ENCODE measurements at places on chromosomes 13 and 19.

- no peak for DNase-seq
Observed at GRCh38 chr13:58048670-58049069, 417.1 kb downstream of the PCDH17 start.

DNA sequence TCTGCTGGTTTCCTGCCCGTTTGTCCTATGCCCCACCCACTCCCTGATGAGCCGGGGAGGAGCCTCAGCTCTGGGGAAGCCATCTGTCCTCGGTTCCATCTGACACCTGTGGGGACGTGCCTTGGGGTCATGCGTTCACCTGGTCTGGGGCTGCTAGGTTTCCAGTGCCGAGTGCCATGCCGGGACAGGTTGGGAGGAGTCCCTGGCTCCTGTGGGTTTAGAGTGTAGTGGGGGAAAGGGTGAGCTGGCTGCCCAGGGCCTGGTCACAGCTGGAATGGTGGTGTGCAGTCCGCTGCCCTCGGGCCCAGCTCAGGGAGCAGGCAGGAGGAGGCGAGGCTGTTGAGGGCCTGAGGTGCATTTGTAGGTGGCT is 2.5 kb downstream of the KDM4B start:
- no peak for DNase-seq

GRCh38 chr13:112809332-112810315 is 119.8 kb downstream of the ATP11A start:
- no peak for DNase-seq

GRCh38 chr19:58227964-58228584 is 640 bp upstream of the ZNF544 start:
- DNase-seq = no peak

- DNase-seq = no peak
Observed at GRCh38 chr13:113813749-113814434, 50.0 kb downstream of the GAS6 start.

DNA sequence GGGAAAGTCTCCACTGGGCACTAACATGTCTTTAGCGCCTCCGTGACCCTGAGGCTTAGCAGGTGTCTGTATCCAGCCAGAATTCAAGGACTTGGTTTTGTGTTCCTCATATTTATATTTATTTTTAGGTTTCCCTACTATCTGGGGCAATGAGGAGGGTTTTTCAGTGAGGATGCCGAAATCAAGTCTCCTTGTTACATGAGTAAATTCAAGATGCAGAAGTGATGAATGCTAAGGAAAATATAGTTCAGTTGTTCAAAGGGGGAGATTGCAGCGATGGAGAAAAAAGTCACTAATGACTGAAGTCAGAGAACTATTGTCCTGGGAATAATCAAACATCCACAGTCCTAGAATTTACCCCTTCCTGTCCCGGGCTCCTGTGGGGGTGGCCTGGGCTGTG is 791 bp upstream of the ADGRE2 start:
- no peak for DNase-seq

DNA sequence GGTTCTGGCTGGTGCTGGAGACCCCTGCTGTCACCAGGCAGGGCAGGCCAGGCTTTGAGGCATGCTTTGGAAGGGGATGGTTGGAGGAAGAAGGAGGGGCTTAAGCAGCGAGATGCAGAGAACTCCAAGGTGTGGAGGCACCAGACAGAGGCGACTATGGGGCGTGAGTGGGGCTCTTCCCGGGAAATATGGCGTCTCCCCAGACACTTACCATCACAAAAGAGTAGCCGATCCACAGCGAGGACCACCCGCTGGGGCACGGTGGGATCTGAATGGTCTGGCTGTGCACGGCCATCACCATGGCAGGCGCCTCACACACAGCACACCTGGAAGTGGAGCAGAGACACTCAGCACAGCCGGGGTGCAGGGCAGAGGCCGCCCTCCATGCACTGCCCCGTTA is 151.9 kb downstream of the COL4A1 start:
- no peak for DNase-seq

DNA sequence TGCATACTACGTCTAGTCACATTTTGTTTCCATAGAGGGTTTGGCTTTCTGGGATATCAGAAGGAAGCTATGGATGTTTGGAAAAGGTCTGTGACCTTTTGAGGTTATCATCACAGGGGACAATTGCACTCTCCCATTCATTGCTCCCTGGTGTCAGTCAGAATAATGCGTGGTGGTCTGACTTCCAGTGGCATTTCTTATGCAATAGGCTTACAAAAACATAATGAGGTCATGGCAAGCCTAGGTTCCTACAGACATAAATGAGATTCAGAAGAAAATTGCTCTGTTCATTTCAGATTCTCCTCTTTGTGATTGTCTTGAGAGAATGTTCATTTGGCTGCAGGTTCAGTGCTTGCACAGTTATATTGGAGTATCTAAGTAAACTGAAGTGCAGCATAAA is 54.6 kb downstream of the ARHGAP35 start:
- DNase-seq = no peak

DNA sequence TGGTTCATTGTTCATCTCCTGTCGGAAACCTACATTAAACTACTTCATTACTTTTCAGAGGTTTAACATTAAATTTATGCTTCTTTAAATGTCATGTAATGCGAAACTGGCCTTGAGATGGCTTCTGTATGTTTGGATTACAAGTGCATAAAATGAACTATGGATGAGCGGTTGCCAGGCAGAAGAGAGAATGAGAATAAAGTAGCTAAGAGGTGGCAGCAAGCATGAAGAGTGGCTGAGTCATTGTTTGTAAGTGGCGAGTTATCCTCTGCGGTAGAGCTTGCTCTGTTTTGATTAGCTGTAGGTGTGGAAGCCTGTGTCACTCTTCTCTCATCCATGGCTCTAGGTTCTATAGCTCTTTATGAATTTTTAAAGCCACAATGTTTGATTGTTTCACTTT is 1139.6 kb upstream of the PCDH9 start:
- no peak for DNase-seq

GRCh38 chr19:3336351-3336679 is 30.1 kb upstream of the NFIC start:
- DNase-seq = no peak

DNA sequence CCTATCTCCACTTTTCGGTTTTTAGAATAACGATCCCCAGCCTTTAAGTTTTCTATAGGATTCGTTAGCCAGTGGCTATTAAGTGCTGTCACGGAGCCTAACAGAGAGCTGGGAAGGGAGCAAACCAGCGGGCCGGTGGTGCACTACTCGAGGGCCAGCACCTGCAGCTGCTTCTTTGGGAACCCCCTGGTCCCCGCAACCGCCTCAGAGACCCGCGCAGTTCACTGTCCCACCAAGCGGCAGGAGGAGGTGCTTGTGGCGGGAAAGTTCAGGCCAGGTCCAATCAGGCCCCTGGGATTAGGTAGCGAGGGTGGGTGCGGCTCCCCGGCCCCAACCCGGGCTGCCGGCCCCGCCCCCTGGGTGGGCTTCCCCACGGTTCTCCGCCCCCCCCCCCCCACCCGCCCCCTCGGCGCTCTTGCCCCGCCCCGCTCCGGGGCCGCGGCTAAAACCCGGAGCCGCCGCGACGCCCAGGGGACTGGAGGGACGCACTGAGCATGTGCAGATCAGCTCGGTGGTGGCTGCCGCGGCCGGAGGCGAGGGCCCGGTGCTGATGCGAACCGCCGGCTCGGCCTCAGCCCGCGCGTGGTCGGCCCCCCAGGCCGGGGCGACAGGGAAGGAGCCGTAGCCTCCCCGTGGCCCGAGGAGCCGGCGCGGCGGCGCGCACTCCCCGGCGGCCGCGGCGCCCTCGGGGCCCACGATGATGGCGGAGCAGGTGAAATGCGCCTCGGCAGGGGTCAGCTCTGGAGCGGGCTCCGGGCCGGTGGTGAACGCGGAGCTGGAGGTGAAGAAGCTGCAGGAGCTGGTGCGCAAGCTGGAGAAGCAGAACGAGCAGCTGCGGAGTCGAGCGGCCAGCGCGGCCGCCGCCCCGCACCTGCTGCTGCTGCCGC is at the start of gene SLAIN1:
TSS of gene SLAIN1 (plus strand) at position 471 of the 887 bp plus-strand sequence. CDS start at position 698, 227 bp downstream.
- DNase-seq = no peak

GRCh38 chr19:44719262-44719701 is 20.3 kb downstream of the CEACAM16 start:
- DNase-seq = no peak

DNA sequence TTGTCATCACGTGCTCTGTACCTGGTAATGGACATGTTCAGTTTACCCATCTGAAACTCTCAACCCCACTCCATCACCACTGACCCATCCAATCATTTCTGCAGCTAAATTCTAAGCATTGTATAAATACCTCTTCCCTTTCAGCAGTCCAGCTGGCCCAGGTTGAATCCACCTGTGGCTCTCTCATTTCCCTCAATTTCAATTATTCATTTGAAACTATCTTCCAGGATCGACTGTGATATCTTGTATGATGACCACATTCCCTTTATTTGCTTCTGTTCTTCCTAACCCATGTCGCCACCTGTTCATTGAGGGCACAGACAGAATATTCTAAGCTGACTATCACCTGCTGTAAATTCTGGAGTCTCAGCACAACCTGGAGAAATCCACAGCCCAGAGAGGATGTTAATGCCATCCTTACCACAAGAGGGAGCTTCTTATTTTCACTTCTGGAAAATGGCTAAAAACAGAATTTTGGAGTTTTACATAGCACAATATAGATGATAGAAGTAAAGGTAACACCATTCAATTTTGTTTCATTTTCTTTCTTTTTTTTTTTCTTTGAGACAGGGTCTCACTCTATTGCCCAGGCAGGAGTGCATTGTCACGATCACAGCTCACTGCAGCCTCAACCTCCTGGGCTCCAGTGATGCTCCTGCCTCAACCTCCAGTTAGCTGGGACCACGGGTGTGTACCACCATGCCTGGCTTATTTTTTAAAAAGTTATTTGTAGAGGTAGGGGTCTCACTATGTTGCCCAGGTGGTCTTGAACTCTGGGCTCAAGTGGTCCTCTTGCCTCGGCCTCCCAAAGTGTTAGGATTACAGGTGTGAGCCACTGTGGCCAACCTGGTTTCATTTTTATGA is 38.6 kb downstream of the ZNF823 start:
- DNase-seq = no peak

- no peak for DNase-seq
Observed at GRCh38 chr13:109141706-109142105, 512.3 kb downstream of the MYO16 start.

DNA sequence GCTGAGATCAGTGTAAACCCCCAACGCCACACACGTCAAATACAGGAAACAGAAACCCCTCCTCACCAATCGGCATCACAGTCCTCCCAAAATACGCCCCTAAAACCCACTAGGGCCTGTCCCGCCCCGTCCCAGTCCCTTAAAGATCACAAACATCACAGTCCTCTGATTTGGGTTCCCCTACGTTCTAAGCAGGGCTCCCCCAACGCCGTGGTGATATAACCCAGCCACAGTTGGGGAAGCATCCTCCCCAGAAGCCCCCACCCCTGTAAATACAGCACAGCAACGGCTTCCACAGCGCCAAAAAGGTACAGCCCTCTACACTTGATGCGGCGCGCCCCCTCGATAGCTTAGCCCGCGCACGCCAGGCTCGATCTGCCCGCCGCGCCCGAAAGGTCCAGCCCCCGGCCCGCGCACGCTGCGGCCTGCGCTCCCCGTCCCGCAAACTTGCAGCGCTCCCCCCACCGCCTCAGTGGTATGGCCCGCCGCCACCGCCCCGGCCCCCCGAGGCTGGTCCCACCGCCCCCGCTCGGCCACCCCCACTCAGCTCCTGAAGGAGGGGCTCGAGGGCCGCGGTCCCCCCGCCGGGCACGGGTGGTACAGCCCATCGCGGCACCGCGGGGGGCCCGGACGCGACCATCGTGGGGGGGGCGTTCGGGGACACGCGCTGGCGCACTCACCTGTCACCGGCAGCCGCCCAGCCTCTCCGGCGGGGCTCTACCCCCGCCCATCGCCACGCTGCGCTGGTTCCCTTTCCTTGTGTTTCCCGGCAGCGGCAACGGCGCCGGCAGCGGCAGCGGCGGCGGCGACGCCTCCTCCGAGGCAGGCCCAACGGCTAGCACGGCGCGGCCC is at the start of gene AKT2:
TSS of gene AKT2 (minus strand) at position 845 of the 852 bp plus-strand sequence. CDS start 20,078 bp downstream, outside the sequence.
- DNase-seq = no peak

- no peak for DNase-seq
Observed at GRCh38 chr13:23988546-23989122, 91.3 kb upstream of the C1QTNF9B start.

DNA sequence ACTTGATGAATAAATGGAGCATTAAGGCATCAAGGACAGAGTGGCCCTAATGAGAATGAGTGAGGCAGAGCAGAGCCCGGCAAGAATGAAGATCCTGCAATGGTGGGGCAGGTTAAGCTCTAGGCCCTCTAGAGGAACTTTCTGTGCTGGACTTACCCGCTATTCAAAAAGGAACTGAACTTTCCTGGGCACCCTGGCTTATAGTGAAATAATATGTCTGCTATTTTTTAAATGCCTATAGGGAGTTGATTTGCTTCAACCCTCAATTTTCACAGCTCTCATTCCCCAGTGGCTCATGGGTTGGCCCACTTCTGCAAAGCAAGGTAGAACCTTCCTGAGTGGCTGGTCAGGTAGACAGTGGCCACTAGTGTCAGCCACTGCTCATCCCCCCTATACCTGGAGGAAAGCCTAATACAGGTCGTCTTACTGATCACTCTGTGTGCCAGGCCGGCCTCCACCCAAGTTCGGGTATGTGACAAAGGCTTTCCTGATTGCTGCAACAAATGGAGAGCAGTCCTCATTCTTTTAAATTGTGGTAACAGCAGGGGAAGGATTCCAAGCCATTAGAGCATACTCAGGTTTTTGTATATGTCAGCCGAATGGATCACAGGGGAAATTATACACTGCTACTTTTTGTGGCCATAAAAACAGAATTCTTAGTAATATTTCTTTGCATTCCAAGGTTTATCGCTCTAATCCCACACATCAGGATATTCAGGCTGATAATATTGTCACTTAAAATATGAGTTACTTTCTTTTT is 103.0 kb downstream of the KL start:
- DNase-seq = no peak

- no peak for DNase-seq
Observed at GRCh38 chr13:80151016-80151415, 189.9 kb downstream of the SPRY2 start.

DNA sequence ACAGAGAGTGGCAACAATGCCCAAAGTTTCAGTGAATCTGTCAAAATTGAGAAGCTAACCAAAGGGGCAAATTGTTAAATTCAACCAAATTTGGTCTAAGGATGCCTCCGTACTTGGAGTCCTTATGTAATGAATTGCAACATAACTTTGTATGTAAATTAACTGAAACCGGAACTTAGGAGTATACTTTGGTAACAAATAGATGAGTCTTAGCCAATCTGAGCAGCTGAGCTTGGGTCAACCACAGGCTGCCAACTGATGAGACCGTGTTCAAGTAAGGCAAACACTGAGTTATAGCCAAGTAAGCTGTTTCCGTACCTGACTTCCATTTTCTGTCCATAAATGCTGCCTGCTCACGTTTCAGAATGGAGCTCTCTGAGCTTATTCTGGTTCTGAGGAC is 5.3 kb downstream of the VWA8 start:
- DNase-seq = no peak

GRCh38 chr13:70995338-70995737 is 871.7 kb downstream of the DACH1 start:
- no peak for DNase-seq

GRCh38 chr19:56732976-56733375 is 61.4 kb upstream of the ZNF835 start:
- no peak for DNase-seq

DNA sequence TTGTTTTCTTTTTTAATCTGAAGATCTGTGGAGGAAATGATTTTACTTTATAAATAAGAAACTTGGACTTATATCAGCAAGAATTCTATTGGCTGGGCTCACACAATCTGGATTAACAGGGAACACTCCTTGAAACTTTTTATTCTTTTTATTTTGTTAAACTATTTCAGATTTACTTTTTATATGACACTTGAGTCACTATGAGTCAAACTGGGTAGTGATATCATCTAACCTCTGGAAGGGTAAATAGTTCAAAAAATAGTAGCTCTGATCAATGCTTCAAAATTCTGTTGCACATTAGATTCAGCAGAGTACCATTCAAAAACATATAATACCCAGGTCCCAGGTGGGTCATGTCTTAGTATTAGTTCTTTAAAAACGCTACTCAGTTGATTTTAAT is 55.1 kb upstream of the NBEA start:
- no peak for DNase-seq

Measured in esophagus squamous epithelium (tissue), 5 donors.